Spleen (tissue), 13 donors: ENCODE measurements at places on chromosomes 2 and 18. TPM values are rescaled to one million over a fixed set of nuclear protein-coding genes. Genes with fewer than 3 reads are reported as not detected.

Gene LRRFIP1
- polyA plus RNA-seq, result 44.4 TPM

Gene VPS54
- polyA plus RNA-seq, result 9.2 TPM

- H3K36me3 ChIP-seq, result no peaks in the 10 kb centered on the region
- DNase-seq, result no peak
- no peaks in the 10 kb centered on the region for H3K27me3 ChIP-seq
- no peak overlapping the region for H3K4me3 ChIP-seq
Measured at GRCh38 chr2:56025469-56026193, 102.0 kb upstream of the EFEMP1 start.

DNA sequence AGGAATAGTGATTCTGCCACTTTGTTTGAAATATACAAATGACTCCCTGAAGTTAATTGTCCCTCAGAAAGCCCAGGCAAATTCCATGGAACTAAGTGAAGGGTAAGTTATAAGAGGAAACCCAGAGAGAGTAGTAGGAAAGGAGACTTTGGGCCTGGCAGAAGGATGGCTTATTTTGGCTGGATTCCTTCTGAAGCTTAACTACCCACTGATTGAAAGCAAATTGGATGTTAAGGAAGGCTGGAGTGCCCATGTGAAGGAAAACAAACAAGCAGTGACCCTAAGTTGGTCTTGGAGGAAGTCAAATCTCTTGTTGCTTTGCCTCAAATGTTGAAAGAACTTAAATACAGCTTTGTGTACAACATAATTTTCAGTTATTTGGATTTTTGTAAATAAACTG lies 1106.4 kb upstream of the ZEB2 start:
- H3K4me3 ChIP-seq, result no peak overlapping the region
- no peak for DNase-seq
- H3K27me3 ChIP-seq, result no peaks in the 10 kb centered on the region
- H3K36me3 ChIP-seq, result no peaks in the 10 kb centered on the region

- peaks cover 24% of the 10 kb centered on the region for H3K4me1 ChIP-seq
- H3K27ac ChIP-seq, result peak overlapping the region; percentile 77
- H3K4me3 ChIP-seq, result peak overlapping the region; percentile 1
- no peaks in the 10 kb centered on the region for H3K27me3 ChIP-seq
Measured at GRCh38 chr2:27735263-27735904, 36.1 kb upstream of the MRPL33 start.

- DNase-seq, result no peak
- H3K4me1 ChIP-seq, result no peaks in the 10 kb centered on the region
- H3K27ac ChIP-seq, result no peak overlapping the region
Measured at GRCh38 chr2:200275295-200276013, 31.0 kb upstream of the SPATS2L start.

DNA sequence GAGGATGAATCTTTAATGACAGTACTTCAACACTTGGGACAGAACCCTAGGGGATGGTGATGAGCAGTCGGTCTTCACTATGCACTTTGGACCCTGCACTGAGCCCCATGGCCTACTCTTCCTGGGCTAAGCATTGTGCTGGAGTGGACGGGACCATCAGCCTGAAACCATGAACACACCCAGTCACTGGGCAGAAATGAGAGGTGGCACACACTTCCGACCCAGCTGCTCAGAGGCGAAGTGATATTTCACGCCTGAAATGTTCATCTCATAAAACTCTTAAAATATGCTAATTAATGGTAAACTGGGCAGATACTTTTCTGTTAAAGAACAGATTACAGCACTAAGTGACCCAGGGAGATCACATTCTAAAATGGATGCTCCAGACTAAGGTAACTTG lies 150.3 kb upstream of the NDUFV2 start:
- no peak overlapping the region for H3K27ac ChIP-seq
- H3K4me1 ChIP-seq, result no peaks in the 10 kb centered on the region
- no peaks in the 10 kb centered on the region for H3K27me3 ChIP-seq
